ENCODE measurements at places on chromosomes 3 and 15. TPM values are rescaled to one million over a fixed set of nuclear protein-coding genes. Genes with fewer than 3 reads are reported as not detected.

The FBXO40 gene
- total RNA-seq = under 0.01 TPM

The PRTG gene
- total RNA-seq = under 0.01 TPM

The GOLGA8M gene
- total RNA-seq = 1.2 TPM

The PSTPIP1 gene
- 55.7 TPM for total RNA-seq

The DPPA2 gene
- total RNA-seq = not detected

The CD276 gene
- total RNA-seq = 0.21 TPM

The FAM107A gene
- total RNA-seq = not detected

The PTX3 gene
- 39.7 TPM for total RNA-seq

The LIPC gene
- 0.73 TPM for total RNA-seq

The SLC27A2 gene
- 0.42 TPM for total RNA-seq

The STRIT1 gene
- total RNA-seq = not detected

The USP19 gene
- 21.5 TPM for total RNA-seq

The IL16 gene
- total RNA-seq = 89.8 TPM

The CFAP100 gene
- not detected for total RNA-seq

The GPR149 gene
- total RNA-seq = not detected

The ATP13A5 gene
- not detected for total RNA-seq

The HRH1 gene
- 2.4 TPM for total RNA-seq

The ROBO2 gene
- total RNA-seq = under 0.01 TPM

The PPARG gene
- 1.9 TPM for total RNA-seq

The FEZF2 gene
- total RNA-seq = not detected

The SAMD7 gene
- total RNA-seq = not detected

The ZBBX gene
- not detected for total RNA-seq

The DGKG gene
- total RNA-seq = 2.5 TPM

The GOLGA8A gene
- 59.4 TPM for total RNA-seq

The PSMD2 gene
- 119 TPM for total RNA-seq

The TMCC1 gene
- 17.1 TPM for total RNA-seq

All from mononuclear cell (primary cell).